CD4-positive, alpha-beta T cell (primary cell): ENCODE measurements at places on chromosomes 1 and 21.
A peak's percentile ranks its signal among the peaks of the same experiment; 100 is the strongest.

GRCh38 chr1:185560760-185561159 lies 173.4 kb upstream of the HMCN1 start:
- DNase-seq, result peak; percentile 19

DNA sequence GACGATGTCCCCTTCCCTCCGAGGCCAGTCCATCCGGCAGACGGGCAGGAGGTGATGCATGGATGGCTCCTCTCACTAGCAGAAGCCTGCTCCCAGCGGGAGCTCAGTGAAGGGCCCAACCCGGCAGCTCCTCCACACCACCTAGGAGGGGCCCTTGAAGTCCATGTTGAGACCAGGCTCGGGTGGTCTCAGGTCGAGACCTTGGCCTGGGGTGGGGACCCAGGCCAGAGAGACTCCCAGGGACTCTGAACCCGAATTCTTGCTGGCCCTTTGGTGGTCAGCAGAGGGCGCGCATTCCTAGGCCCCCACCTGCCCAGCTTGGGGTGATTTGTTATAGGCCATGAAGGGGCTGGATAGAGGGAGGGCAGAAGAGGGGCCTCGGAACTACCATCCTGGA lies 642 bp upstream of the NT5C1A start:
- DNase-seq, result no peak

- no peak for DNase-seq
Measured at GRCh38 chr1:94778808-94779207, 41.3 kb upstream of the SLC44A3 start.

DNA sequence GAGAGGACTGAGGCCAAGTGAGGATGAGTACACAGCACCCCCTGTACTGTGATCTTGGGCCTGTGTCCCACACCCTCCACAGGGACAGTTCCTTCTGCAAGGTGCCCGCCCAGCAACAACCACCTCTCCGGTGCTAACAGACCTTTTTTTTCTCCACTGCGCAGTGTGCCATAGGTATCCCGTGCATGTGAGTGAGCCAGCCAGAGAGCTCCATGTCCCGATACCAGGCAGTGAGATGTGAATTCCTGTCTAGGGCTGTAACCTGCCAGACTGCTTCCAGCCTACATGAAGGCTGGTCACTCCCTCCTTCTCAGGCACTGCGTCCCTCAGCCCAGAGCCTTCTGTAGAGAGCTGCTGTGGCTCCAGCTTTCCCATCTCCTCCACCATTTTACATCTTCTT lies 56.9 kb downstream of the PCBP3 start:
- no peak for DNase-seq

GRCh38 chr1:39609618-39610331 lies 29.7 kb downstream of the HEYL start:
- peak; percentile 83 for DNase-seq

DNA sequence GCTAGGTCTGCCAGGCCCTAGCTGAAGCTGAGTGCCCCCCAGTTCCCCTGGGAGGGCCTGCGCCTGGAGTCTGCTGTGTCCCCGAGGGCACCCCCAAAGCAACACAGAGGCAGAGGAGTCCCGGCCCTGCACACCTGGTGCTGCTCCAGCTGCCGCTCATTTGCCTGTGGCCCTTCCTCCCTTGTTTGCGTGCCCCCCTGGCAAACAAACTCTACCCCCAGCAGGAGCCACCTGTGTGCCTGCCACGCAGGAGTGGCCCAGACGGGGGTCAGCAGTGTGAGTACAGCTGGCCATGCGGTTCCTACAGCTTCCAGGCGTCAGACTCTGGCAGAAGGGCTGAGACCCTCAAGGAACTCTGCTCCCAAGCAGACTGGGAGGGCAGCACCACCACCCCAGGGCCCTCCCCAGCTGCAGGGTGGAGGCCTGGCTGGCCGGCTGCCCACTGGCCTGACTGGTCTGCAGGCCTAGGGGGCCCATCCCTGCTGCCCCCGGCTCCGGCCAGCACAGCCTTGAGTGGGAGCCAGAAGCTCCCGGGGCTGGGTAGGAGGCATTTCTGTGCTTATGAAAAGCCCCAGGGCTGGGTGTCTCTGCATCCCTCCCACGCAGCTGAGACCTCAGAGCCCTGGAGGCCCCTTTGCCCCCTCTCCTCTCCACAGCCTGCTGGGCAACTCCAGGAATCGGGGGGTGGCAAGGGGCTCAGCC lies 563 bp upstream of the TAS1R3 start:
- DNase-seq, result no peak
